ENCODE measurements at places on chromosomes 1 and 21.

GRCh38 chr1:36614571-36614970 lies 131.9 kb upstream of the CSF3R start:
- DNase-seq = no peak

DNA sequence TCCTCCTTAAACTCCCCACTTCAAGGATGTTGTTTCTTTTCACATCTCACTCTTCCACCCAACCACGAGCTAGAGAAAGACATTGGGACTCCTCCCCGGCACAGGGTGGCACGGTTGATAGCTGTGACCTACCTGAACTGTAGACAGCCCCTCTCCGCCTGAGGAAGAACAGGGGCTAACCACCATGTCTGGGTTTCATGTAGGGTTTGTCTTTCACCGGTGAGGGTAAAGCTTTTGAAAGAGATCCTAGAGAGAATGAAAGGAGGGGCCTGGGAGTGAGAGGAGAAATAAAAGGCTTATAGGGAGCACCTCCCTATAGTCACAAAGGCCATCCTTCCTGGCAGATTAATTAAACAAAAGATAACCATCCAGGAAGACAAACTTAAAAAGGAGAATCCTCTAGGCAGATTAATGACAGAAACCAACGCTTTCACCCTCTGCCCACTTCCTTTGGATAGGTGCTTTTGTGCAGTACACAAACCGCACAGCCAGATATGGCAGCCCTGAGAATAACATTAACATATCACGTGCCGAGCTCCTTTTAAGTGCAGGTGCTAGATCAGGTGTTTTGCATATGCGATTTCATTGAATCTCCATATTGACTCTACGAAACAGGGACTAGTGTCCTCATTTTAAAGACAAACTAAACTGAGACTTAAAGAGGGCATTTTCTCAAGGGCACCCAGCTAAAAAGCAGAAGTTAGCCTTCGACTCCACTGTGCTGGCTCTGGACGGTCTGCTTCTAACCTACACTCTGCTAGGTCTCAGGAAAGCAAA lies 178.1 kb upstream of the RUNX1 start:
- no peak for DNase-seq

- DNase-seq = no peak
These were observed 153.8 kb downstream of the ACTL8 start for GRCh38 chr1:17908945-17909344.

- no peak for DNase-seq
These were observed 90.0 kb downstream of the OBSCN start for GRCh38 chr1:228297822-228298221.

- DNase-seq = no peak
These were observed 47.8 kb upstream of the ZP4 start for GRCh38 chr1:237938553-237938952.

- no peak for DNase-seq
These were observed 31.4 kb downstream of the FAAP20 start for GRCh38 chr1:2163205-2163604.

DNA sequence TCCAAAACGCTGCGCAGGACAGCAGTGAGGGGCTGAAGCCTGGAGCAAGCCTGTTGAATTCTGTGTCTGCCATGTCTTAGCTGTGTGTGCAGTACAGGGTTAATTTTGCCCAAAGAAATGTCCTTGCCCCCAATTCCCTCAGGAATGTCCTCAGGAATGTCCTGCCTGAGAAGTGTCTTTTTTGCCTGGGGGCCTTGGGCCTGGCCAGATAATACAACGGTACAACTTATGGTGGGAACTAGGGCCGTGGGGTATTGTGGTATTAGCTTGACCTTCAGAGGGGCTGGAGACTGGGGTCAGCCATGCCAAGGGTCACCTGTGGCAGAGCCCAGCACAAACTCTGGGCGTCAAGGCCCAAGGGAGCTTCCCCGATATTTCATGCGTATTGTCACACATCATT lies 107.7 kb downstream of the AJAP1 start:
- no peak for DNase-seq
